HuH-7.5 (cell line): ENCODE measurements at places on chromosomes 2 and 18.

GRCh38 chr2:160425434-160426151 lies 68.0 kb downstream of the RBMS1 start:
- no peak for DNase-seq

GRCh38 chr2:46679761-46680160 lies 200.4 kb downstream of the TMEM247 start:
- DNase-seq = no peak

DNA sequence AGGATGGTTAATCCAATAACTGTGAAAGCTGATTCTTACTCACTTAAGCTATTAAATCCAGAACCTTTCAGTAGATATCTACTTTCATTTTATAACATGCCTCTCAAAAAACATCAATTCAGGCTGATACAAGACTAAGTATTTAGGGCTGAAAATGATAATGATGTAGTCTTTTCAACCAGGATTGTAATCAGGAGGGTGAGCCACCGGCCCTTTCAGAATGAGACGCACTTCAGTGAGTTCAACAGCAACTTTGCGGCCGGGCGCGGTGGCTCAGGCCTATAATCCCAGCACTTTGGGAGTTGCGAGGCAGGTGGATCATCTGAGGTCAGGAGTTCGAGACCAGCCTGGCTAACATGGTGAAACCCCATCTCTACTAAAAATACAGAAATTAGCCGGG lies 30.4 kb downstream of the RBMS1 start:
- DNase-seq = no peak

- DNase-seq = no peak
These were observed 42.8 kb downstream of the OLA1 start for GRCh38 chr2:174205562-174205961.

GRCh38 chr2:62826141-62826540 lies 120.6 kb downstream of the EHBP1 start:
- no peak for DNase-seq

- no peak for DNase-seq
These were observed 99.7 kb upstream of the NCKAP5 start for GRCh38 chr2:133667968-133668367.
